ENCODE measurements at places on chromosomes 1 and 21.

DNA sequence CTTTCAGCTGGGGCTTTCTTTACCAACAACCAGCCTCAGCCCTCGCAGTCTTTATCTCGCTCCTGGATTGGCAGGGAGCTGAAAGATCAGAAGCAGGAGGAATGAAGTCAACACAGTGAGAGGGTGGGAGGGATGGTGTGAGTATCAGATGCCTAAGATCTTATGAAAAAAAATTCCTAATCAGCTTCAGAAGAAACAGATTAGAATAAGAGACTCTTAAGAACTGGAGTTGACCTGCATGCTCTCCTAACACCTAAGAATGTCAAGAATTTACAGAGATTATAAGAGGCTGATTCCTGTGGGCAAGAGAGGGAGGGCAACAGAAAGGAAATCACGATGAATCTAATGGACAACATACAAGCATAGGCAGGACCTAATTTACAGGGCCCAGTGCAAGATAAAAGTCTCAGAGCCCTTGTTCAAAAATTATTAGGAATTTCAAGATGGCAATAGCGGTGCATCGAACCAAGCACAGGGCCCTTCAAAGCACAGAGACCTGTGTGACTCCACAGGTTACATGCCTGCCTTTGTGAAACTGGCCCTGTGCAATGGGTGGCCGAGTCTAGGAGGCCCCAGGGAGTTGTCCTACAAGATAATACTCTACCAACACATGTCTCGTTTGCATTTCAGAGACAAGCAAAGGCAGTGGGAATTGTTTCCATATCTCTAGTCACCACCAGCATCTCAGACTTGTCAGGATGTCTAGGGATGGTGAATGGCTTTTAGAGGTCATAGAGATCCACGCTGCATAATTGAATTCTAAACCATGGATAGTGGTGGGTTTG is 65.3 kb upstream of the PPP2R5A start:
- no peak for DNase-seq

DNA sequence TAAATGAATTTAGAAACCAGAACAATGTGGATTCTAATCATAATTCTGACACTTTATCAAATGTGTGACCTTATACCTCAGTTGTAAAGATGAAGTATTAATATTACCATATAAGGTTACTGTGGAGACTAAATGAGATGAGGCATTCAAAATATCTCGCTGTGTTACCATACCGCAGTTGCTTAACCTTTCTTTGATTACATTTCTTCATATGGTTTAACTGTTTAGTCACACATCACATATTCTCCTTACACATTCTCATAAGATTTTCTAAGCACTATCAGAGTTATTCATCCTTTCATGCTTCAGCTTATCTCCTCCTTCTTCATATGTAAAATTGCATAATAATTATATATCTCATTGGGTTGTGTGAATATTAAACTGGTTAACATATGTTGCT is 88.9 kb downstream of the LRRC53 start:
- DNase-seq, result no peak

GRCh38 chr1:93671099-93671621 is 10.5 kb downstream of the BCAR3 start:
- no peak for DNase-seq

DNA sequence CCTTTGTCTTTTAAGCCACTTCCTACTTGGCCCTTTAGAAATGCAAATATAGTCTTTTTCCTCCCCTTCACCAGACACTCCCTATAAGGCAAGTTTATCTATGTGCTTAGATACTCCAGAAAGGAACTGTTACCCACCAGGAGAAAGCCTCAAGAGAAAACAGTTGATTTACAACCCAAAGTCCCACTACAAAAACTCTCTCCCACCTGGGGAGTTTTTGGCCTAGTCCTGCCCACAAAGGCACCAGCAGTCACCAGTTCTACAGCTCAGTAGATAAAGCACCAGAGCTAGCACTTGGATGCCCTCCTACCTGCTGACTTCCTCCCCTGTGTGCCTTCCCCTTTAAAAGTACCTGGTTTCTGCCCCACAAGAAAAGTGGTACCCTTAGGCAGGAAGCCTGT is 27.7 kb upstream of the HAO2 start:
- no peak for DNase-seq

GRCh38 chr1:44609768-44610526 is 64.3 kb downstream of the TMEM53 start:
- DNase-seq, result no peak

DNA sequence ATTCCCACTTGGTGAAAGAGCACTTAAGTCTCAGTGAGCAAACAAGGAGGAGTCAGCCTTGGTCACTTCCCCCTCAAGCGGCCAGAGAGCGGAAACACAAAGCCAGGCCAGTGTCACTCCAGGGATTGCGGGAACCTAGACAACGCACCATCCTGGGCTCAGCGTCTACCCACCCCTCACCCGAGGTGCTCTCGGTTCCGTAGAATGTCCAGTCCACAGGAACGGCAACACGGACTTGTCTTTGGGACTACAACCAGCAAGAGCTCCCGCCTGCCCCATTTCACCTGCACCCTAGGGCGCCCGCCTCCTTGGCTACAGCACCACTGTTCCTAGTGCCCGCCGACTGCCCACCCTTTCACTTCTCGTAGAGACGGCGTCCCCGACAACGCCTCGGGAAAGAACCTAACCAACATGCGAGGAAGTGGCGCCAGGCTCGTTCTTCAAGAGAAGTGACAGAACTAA is 509 bp downstream of the GDAP2 start:
- DNase-seq, result no peak

- DNase-seq, result no peak
Measured at GRCh38 chr21:44550807-44551206, 498 bp downstream of the KRTAP10-2 start.

- DNase-seq, result no peak
Measured at GRCh38 chr1:150072959-150073358, 5.4 kb downstream of the VPS45 start.

- no peak for DNase-seq
Measured at GRCh38 chr1:191261111-191261510, 783.4 kb upstream of the BRINP3 start.

GRCh38 chr1:239811211-239811885 is 280.3 kb upstream of the FMN2 start:
- DNase-seq, result no peak

DNA sequence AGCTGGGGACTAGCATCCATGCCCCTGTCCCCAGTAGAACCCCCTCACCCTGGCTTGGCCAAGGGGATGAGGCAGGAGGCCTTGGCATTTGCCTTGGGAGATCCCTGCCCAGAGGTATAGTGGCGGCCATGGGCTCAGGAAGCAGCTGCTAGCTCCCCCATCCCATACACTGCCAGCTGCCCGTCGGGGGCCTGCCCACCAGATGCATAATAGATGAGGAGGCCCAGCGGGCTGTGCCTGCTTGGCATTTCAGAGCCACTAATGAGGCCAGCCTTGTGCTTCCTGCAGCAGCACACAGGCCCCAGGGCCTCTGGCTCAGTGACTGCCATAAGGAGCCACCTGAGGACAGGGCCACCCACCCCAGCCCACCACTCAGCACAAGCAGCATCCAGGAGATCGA is 23.6 kb downstream of the RAP1GAP start:
- DNase-seq, result no peak

DNA sequence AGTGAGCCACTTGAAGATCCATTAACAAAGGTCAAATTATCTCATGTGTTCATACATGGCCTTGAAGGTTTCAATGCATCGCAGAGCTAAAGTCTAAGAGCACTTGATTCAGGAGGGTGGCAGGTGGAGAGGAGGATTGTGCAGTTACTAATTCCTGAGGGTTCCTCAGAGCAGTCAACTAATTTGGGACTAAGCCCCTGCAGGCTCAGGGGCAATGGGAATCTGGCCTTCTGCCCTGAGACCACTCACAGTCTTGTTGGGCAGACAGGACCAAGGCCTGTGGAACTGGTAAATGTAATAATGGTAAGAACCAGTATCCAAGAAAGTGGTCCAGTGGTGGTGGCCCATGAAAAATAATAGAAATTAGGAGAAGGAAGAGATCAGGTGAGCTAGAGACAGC is 127.4 kb upstream of the HMGB4 start:
- no peak for DNase-seq

- DNase-seq, result no peak
Measured at GRCh38 chr1:11180342-11180744, 8.8 kb upstream of the ANGPTL7 start.

- DNase-seq, result no peak
Measured at GRCh38 chr1:41161846-41162245, 80.3 kb downstream of the SCMH1 start.

DNA sequence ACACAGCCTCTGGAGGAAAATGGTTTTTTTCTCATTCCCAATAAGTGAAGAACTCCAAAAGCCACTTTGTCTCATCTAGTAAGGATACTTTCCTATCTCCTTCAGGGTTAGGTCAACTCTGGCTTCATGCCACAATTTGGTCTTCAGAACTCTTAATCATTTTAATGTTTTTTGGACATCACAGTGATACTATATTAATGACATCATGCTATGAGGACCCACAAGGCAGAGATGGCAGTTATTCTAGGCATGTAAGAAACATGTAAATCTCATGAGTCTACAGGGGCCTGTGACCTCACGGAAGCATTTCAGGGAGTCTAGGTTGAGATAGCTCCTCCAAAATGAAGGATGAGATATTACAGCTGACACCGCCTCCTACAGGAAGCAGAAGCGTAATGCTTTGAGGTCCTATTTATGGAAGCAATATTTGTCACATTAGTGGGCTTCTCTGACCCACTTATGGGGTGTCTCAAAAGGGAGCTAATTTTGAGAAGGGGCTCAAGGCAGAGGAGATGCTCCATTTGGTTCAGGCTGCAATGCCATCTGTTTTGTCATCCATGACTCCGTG is 5.0 kb upstream of the GPR137B start:
- DNase-seq, result no peak

DNA sequence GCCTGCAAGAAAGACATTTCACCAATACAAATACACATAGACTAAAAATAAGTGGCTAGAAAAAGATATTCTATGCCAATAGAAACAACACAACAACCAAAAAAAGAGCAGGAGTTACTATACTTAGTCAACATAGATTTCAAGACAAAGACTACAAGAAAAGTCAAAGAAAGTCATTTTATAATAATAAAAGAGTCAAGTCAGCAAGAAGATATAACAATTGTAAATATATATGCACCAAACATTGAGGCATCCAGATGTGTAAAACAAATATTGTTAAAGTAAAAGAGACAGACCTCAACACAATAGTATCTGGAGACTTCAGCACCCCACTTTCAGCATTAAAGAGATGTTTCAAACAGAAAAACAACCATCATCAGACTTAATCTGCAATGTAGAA is 104.6 kb downstream of the AMY1C start:
- no peak for DNase-seq

GRCh38 chr21:28884481-28884880 is 108.2 kb downstream of the LTN1 start:
- DNase-seq, result no peak

GRCh38 chr21:37904856-37905255 is 11.4 kb downstream of the KCNJ6 start:
- no peak for DNase-seq

DNA sequence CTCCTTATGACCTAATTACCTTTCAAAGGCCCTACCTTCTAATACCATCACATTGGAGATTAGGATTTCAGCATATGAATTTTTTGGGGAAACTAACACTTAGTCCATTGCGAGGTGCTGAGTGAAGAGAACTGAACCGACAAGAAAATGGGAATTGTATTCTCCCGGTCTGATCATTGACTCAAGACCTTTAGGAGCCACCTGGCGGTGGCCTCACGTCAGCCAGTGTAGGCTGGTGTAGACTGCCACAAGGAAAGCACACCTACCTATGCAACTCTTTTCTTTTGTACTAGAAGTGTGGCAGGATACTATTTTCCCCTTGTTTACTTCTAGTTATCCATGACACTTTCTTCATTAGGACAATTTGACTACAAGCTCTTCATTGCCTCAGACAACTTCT is 333.5 kb upstream of the B3GALT2 start:
- DNase-seq, result no peak

DNA sequence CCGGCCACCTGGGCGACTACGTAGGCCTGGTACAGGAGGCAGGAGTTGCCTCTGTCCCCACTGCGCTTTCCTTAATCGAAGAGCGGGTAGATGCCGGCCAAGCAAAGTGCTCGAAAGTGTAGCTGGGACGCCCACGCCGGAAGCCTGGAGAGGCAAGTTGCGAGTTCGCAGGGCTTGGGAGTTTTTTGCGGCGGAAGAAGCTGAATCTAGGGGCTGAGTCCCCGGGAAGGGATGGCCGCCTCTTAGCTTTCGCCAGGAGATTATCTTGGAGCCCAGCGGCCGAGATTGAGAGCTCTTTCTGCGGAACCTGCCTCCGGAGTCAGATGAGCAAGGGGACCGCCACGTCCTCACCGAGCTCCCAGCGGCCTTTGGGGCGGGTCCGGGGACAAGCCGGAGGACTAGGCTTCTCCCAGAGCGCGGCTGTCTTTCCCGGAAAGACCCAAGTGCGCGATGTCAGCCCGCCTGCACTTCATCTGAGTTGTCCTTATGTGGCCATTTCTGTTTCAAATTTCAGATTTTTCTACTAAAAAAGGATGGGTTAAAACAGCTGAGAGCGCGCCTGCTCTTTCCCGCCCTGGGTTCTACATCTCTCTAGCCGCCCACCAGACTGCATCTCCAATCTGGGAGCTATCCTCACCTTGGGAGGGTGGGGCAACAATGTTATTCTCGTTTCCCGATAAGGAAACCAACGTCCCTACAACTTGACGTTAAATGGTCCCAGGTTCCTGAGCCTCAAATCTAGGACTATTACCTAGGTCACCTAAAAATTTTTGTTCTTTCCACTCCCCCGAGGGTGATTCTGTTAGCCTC is 12.4 kb upstream of the TBX15 start:
- DNase-seq, result no peak

- no peak for DNase-seq
Measured at GRCh38 chr1:183842795-183843144, 37.9 kb downstream of the RGL1 start.

DNA sequence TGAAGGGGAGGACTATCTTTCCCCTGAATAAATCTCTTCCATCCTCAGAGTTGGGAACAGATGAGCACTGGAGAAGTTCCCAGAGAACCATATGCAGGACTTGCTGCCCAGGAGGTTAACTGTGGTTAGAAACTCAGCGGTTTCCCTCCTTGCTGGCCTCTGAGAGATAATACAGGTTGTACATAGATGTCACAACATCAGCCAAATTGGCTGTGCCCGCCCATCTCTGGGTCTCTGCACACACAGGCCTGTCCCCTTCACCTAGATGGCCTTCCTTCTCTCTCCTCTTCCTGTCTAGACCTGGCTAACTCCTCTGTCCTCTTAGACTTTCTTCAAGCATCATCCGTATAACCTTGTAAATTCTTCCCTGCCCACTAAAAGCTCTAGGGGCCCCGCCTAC is 5.7 kb downstream of the RGS5 start:
- DNase-seq, result no peak

GRCh38 chr1:37606481-37607263 is 10.9 kb upstream of the GNL2 start:
- no peak for DNase-seq

GRCh38 chr1:41806472-41807155 is 112.1 kb downstream of the HIVEP3 start:
- DNase-seq, result peak; percentile 64

GRCh38 chr1:112544751-112545150 is 36.0 kb downstream of the WNT2B start:
- DNase-seq, result no peak

GRCh38 chr1:2544875-2545640 is 11.1 kb upstream of the TNFRSF14 start:
- no peak for DNase-seq

- DNase-seq, result no peak
Measured at GRCh38 chr1:31931593-31932225, 6.5 kb downstream of the PTP4A2 start.

All from activated naive CD4-positive, alpha-beta T cell treated with anti-CD3 and anti-CD28 coated beads, Interleukin-2, amount 50 U/mL, for 16 hours (primary cell).